ENCODE measurements at places on chromosomes 2 and 18.

GRCh38 chr2:26820932-26821331 lies 27.0 kb upstream of the DPYSL5 start:
- DNase-seq = no peak

GRCh38 chr2:172403881-172404468 lies 23.4 kb upstream of the ITGA6 start:
- no peak for DNase-seq

DNA sequence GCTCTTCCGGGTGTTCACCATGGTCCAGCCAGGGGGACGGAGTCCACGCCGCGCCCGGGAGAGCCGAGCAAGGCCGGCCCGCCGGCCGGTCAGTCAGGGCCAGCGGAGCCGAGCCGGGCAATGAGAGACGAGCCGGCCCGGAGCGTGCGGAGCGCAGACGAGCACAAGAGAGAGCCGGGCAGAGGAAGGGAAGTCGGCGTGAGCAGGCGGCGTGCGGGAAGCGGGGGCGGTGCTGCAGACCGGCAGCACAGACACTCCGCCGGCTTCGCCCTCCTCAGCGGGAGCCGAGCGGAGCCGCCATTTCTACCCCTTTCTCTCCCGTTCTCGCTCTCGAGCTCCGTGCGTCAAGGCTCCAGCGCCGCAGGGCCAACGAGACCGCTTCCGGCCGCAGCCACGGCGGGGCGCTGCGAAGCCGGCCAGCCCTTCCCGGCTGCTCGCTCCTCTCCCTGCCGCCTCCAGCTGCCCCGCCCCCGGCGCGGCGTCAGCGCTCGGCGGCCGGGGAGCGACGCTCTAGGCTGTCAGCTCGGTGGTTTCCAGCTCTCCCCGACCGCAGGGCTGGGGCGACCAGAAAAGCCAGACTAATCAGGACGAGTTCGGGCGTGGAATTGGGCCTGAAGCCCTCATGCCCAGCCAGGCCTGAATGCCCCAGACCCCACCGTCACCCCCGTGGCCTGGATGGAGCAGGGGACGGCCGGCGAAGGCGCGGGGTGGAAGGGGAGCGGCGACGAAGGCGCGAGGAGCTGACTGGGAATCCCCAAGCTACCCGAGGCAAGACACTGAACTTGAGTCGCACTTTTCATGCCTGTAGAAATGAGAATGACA lies at the start of gene ATAD2B:
Gene ATAD2B, minus strand, starts transcription at position 374 of the 822 bp plus-strand sequence. Its CDS starts 353 bp downstream, at position 21.
- peak; percentile 85 for DNase-seq

DNA sequence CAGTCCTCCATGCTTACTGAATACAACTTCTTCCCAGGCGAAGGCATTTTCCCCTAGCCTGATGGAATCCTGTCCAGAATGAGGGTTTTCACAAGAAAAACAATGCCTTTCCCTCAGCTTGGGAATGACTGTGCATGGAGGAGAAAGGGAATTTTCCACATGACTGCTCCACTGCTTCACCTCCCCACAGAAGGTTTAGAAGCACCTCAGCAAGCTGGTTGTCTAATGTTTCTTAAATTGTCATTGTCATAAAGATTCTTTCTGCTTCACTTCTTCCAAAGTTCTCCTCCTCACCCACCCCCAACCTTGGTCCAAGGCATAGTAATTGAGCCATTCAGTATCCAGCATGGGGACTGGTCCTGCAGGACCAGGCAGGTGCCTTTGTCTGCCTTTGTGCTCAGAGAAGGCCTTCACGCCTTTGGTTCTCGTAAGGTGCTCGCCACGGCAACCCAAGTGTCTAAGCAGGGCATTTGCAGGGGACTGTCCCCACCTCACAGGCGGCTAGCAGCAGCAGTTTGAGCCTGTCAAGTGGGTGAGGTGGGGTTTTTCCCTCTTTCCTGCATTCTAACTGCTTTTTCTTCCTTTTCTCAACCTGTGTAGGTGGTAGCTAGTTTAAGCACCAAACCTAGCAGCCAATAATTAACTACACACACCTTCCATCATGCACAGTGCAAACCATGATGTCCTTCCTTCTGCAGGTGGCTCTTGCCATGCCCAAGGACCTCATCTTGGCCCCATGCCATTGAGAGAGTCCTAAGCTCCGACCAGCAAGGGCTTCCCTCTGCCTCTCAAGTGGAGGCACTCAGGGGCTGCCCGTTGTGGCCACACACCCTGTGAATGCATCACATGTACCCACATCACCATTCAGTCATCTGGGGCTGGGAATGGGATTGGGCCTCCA lies 65.7 kb upstream of the BCL2L11 start:
- DNase-seq = peak; percentile 59

DNA sequence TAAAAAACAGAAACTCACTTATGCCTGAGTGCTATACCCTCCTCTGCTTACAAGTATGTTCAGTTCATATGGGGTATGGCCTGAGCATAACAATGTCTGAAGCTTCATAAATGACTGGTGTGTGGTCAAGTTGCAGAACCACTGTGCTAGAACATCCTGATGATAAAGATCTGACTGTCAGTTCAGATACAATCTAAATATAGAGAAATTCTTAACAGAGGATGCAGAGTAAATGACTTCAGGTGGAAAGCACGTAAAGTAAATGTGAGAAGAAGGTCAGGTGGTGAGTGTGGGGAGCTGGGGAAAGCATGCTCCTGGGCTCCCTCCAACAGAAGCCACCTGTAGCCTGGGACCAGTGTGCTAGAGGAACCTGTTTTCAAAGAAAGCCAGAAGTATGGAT lies 926.2 kb downstream of the TSN start:
- DNase-seq = no peak

DNA sequence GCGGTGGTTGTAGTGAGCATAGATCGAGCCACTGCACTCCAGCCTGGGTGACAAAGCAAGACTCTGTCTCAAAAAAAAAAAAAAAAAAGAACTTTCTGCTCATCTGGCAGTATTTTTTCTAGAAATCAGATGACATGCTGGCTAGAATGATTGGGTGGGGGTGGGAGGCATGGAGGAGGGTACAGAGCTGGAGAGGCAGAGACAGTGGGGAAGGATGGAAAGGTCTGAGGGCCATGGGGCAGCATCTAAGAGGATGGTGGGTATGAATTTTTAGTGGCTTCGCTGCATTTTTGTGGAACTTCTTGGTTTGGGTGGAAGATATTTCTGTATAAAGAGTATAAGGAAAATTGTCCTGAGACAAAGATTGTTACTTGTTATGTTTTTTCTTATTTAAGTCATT lies 23.3 kb downstream of the ARMC9 start:
- DNase-seq = no peak

All from stimulated activated CD4-positive, alpha-beta T cell treated with anti-CD3 and anti-CD28 coated beads, Interleukin-15, amount 100 ng/mL, for 48 hours (primary cell).